Left renal pelvis (tissue), 4 donors: ENCODE measurements at places on chromosomes 6 and 20.

GRCh38 chr6:29641430-29642148, 8.6 kb upstream of the GABBR1 start:
- no peak for DNase-seq

DNA sequence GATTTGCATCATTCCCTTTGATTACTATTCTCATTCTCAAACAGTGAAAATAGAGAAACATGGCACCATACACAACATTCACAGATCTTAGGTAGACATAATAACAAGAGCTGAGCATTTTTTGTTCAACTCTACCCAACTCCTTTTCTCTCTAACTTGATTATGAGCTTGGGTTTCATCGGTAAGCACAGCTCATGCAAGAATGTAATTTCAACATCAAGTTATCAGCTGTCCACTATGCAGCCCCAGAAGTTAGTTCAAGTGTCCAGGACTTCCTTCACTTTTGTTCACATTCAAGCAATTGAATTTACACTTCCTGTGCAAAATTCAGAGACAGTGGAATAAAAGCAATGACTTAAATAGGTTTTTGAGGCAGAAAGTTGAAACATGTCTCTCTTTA, 297.7 kb upstream of the SASH1 start:
- no peak for DNase-seq

- DNase-seq = no peak
Observed at GRCh38 chr6:87671555-87672029, 30.4 kb downstream of the AKIRIN2 start.

GRCh38 chr6:147213772-147214171, 9.6 kb downstream of the STXBP5 start:
- no peak for DNase-seq
